Daoy (cell line): ENCODE measurements at places on chromosomes 12 and 14. TPM values are rescaled to one million over a fixed set of nuclear protein-coding genes. Genes with fewer than 3 reads are reported as not detected.

DNA sequence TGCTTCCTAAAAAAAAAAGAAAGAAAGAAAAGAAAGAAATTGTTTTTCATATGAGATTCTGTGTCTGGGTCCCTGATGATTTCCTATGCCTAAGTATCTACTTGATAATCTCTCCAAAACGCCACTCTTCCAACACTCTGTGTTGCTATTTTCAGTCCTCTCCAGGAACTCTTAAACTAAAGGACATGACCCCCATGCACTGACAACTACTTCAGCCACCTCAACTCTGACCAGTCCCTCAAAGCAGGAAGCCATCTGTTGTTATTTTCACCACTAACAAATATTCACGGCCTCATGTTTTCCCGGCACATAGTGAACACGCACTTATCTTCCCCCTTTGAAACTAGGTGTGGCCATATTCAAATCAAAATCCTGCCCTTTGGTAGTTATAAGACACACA is 259.3 kb downstream of the PPFIA2 start:
- no peak for DNase-seq

GRCh38 chr12:14435627-14436026 is 70.1 kb downstream of the ATF7IP start:
- no peak for DNase-seq

DNA sequence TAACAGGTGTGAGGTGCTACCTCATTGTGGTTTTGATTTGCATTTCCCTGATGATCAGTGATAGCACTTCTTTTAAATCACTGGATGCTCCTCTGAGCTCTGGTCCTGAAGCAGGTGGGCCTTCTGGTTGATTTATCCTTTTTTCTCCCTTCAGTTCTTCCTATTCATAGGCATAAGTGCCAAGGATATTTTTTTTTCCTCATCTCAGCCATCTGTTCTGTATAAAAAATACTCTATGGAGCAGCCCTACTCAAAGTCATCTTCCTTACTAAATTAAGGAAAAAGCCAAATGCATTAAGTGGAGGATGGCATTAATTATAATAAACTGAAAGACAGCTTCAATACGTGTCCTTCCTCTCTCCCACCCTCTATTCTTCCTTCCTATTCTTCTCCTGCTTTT is 18.4 kb downstream of the SPIC start:
- no peak for DNase-seq

- no peak for DNase-seq
These were observed 1.7 kb downstream of the PAWR start for GRCh38 chr12:79689061-79689476.

DNA sequence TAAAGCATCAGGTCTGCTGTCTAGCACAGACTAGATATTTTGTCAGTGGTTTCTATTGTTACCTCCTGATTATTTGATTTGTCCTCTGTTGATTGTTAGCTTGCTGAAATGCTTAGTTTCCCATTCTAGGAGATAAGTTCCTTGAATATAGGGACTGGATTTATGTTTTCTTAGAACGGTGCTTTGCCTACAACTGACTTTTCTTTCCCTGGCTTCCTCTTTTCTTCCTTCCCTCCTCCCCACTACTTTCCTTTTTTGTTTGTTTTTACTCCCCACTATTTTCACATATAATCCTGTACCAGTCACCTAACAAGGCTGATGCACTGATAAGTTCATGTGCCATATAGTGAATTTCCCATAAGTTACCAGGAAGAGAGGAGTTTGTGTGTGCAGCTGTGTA is 58.5 kb upstream of the METAP2 start:
- no peak for DNase-seq

Gene LHX5
- total RNA-seq: 0.09 and 0.46 TPM in 2 replicates

Gene SLC15A4
- total RNA-seq: 41.4 and 44.4 TPM in 2 replicates

Gene CLEC1A
- total RNA-seq: 0.06 TPM in 1 of 2 replicates, not detected in the other
